ENCODE measurements at places on chromosomes 11 and 22. TPM values are rescaled to one million over a fixed set of nuclear protein-coding genes. Genes with fewer than 3 reads are reported as not detected.

PIH1D2 gene
- 0.19 TPM for total RNA-seq

CNTF gene
- 0.16 TPM for total RNA-seq

- DNase-seq: no peak
Observed at GRCh38 chr11:7514099-7514591, 346 bp downstream of the PPFIBP2 start.

RFPL2 gene
- total RNA-seq: not detected

DNA sequence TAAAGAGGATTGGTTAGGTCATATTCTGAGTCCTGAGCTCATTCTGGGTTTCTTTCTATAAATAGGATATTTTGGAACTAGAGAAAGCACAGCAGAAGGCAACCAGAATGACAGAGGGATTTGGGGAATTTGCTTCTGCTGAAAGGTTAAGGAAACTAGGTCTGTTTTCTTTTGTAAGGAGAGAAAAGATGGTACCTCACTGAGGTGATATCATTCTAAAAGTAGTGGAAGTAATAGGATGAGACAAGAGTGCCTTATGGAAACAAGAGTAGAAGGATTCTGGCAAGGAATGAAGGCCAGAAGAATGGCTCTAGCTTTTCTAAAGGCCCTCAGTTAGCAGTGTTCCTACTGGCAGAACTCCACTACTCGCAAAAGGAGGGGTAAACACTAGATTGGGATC lies 26.7 kb upstream of the BDNF start:
- DNase-seq: no peak

GRCh38 chr11:86460461-86461385 lies 86.0 kb downstream of the CCDC81 start:
- no peak for DNase-seq

DNA sequence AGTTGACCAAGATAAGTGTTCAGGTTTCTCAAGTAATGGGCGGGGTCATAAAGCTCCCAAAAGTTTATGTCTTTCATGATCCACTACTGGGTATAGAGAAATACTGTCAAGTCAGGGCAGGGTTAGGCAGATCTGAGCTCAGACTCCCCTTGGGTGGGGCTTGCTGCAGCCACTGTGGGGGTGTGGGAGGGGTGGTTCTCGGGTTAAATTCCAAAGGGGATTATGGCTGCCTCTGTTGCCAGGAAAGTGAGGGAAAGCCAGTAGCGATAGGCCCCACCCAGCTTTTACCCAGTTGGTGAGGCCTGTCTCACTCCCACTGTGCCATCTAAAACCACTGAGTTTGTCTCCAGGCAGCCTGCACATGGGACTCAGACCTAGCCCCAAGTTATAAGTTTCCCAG lies 37.8 kb downstream of the DLG2 start:
- no peak for DNase-seq

GRCh38 chr11:69416762-69417698 lies 64.4 kb upstream of the LINC01488 start:
- peak; percentile 94 for DNase-seq

DNA sequence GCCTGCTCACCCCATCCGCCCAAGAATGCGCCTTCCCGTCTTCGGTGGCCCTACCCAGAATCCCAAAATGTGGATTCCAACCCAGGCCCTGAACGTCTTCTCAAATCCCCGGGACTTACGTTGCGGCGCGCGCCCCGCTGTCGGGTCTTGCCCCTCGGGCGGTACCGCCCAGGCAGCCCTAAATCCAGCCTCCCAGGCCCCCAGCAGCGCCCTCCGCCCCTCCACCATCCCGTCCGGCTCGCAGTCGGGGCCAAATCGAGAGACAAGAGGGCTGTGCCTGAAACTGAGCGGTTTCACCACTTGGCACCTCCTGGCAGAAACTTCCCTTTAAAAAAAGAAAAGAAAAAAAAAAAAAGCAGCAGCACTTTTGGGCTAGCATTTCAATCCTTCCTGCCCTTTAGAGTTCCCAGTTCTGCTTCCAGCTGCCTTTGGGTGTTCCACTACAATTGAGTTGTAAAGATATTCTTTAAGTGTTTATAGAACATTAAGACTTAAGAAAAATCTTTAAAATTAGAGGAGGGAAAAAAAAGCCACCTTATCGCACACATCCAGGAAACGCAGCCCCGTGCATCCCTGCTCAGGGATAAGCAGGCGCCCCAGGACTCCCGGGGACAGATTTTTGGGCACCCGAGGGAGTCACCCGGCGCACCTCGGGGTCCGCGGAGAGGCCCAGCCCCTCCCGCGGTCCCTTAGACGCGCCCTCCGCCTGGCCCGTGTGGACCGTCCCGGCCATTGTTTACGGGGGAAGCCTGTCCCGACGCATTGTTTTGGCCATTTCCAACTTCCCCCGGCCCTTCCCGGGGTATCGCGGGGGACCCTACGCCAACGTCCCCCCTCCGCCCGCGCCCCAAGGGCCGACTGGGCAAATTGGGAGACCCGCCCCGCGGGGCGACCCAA lies 57.6 kb downstream of the KCNJ4 start:
- no peak for DNase-seq
